ENCODE measurements at places on chromosomes 3 and 15.

DNA sequence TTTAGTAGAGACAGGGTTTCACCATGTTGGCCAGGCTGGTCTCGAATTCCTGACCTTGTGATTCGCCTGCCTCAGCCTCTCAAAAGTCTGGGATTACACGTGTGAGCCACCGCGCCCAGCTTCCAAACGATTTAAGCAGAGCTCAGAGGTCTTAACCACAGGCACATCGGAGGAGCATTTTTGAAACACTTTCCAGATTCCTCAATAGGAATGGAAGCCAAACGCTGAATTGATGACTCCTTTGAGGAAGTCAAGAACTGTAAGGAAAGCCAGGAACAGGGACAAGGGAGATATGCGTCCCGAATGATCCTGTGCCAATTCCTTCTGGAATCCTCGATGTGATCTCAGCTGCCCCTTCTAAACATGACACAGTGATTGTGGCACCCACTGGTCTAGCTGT, 40.0 kb downstream of the TRH start:
- DNase-seq = no peak

DNA sequence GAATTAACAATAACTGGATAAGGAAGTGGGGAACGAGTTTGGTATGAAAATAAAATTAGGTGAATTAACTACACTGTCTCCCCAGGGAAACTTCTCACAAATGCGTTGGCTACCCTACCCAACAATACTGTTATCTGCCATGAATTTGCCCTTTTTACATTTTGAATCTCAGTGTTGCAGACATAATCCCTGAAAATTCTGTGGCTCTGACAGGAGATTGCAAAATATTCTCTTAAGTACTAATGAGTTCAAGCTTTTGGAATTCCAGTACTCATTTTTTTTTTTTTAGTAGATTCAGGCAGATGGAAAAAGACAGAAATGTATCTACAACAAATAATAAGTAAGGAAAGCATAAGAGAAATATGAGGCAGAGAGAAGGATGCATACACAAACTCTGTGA, 332.6 kb downstream of the LSAMP start:
- no peak for DNase-seq

GRCh38 chr3:127304121-127304744, 16.4 kb upstream of the PRR20G start:
- DNase-seq = no peak

GRCh38 chr15:27545494-27546255, 553.4 kb downstream of the OCA2 start:
- no peak for DNase-seq

DNA sequence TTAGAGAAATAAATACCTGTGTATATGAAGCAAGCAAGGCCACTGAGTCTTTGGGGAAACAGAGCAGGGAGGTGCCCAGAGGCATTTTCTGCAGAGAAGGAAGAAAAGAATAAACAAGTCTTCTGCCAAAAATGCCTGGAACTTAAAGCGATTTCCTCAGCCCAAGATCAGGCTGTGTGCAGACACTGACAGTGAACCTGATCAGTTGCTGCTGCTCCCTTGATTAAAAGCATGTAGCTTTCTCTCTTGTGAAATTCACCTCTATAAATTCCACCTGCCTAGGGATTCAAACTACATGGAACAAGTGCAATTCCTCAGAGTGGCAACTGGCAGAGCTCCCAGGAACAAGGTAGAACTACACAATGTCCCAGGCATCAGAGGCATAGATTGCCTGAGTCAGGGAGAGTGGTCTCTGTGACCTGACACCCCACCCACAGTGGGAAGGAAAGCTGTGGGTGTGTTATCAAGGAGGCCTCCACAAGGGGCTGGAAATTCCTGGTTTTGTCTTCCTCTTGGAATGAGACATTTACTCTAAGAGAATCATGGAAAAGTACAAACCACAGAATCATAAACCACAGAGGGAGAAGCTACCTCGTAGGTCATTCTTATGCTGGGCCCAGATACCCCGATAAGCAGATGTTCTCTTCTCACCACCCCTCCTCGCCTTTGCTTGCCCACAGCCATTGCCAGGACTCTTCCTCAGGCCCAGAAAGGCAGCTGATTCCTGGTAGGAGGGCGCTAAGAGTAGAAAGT, 1.8 kb upstream of the ZBTB38 start:
- no peak for DNase-seq

DNA sequence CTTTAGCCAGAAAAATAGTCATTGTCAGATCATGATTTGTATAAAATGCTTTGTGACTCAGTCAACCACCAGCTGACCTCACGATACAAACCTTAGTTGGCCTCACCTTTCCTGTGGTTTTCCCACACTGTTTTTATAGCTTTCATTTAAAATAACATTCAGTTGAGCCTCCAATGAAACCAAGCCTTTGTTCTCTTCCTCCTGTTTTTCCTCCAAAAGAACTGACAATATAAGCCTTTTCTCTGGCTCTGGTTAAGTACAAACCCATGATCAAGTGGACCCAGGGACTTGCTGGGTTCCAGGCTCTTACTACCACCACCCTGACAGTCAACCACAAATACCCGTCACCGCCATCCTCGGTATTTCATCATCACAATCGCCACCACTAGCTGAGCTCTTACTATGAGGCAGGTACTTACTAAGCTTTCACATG, 81.7 kb downstream of the TAMM41 start:
- DNase-seq = no peak

GRCh38 chr15:73074241-73074640, 22.0 kb downstream of the NEO1 start:
- DNase-seq = no peak

- DNase-seq = no peak
Observed at GRCh38 chr3:150247441-150247840, 160.7 kb upstream of the TSC22D2 start.

- DNase-seq = no peak
Observed at GRCh38 chr3:114133947-114134346, 44.9 kb downstream of the DRD3 start.

DNA sequence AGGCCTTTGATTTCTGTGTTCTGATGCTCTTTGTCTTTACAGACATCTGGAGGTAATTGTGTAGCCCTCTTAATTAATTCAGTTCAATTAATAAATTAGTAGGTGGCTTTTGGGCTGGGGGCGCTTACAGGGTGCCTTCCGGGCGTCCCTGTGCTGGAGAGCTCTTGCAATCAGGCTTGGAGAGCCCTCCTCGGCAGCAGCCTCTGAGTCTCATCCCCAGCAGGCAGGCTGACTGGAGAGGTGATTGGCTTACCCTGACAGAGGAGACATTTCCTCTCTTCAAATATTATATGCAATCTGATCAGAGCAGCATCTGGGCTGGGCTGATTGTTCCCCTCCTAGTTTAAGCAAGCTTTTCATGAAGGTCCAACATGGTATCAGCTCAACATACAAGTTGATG, 250.7 kb downstream of the LPP start:
- DNase-seq = no peak

DNA sequence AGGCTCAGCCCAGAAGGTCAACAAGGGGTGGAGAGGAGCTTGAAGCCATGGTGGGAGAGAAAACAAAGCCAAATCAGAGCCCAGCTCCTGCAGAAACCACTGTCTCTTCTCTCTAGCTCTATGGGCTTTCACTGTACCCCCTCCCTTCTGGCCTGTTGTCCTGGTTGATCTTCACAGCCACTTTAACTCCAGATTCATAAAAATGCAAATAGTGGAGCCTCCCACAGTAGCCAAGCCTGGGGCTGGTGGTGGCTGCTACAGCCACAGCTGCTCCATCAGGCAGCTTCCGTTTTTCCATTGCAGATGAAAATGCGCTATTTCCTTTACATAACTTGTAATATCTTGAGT, 20.7 kb upstream of the CAV3 start:
- DNase-seq = no peak

- no peak for DNase-seq
Observed at GRCh38 chr15:48965972-48966371, 2.3 kb upstream of the SHC4 start.

DNA sequence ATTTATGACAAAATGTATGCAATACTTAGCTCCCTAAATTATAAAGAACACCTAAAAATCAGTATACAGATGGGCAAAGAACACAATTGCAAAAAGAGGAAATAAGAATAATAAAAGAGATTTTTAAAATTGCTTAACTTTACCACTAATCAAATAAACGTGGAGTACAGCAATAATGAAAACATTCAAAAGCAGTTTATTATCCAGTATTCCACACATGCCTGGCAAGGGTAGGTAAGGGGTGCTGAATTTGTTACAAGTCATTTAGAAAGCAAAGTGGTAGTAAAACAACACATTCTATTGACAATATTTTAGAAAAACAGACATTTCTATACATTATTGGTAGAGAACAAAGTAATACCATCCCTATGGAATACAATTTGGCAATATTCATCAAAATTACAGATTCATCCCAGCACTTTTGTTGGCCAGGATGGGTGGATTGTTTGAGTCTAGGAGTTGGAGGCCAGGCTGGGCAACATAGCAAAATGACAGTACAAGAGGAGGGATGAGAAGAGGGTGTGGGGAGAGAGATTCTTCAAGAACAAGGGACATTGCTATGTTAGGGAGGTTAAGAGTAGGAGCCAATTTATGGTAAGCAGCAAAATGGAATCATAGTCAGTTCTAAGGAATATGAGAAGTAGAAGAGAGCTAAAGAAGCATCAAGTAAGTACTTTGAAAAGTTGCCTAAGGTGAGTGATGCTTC, 3.7 kb upstream of the ACKR4 start:
- no peak for DNase-seq

GRCh38 chr3:21356402-21356801, 394.6 kb downstream of the ZNF385D start:
- no peak for DNase-seq

- no peak for DNase-seq
Observed at GRCh38 chr3:58119186-58119585, 91.6 kb downstream of the DNASE1L3 start.

- no peak for DNase-seq
Observed at GRCh38 chr3:138670407-138670806, 61.8 kb downstream of the FAIM start.

DNA sequence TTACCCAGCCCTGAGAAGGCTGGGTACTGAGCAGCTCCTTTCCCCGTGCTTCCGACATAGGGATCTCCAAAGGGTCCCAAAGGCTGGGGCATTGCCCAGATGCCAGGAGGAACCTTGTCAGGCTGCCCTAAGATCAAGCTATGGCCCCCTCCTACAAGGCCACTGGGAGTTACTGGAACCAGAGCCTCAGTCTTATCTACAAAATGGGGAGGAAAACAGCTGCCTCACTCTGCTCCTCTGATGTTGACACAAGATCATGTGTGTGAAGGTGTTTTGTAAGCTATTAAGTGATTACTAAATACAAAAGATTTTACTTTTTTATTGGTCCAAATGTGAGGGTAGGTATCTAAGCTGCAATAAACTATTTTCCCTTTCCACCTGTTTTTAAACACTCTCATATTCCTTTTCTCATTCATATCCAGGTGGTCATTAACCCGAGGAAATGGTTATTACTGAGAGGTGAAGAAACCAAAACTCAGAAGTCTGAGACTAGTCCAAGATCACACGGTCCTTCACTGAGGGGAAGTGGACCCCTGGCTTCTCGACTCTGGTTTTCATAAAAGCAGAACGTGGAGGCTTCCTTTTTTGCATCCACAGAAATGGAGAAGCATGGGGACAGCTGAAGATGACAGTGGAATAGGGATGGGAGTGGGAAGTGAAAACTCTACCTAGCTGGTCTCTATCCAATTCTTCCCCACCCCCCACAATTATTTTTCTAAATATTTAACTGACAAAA, 1.7 kb downstream of the ARPIN start:
- DNase-seq = no peak

- no peak for DNase-seq
Observed at GRCh38 chr3:186417791-186418190, 55.8 kb upstream of the DGKG start.

DNA sequence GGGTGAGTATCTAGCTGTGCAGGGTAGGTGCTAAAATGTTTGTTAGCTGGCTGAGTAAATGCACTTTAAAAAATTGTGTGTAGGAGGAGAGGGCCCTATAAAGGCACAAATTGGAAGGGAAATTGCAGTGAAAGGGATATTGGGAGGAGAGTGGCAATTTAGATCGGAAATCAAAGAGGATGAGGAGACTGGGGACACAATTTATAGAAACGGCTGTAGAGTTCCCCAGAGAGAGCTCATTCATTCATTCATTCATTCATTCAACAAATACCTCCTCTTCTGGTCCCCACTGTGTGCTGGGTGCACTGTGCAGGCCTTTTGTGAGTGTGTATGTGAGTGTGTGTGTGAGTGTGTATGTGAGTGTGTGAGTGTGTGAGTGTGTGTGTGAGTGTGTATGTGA, 2.4 kb downstream of the DNAJA4 start:
- no peak for DNase-seq

DNA sequence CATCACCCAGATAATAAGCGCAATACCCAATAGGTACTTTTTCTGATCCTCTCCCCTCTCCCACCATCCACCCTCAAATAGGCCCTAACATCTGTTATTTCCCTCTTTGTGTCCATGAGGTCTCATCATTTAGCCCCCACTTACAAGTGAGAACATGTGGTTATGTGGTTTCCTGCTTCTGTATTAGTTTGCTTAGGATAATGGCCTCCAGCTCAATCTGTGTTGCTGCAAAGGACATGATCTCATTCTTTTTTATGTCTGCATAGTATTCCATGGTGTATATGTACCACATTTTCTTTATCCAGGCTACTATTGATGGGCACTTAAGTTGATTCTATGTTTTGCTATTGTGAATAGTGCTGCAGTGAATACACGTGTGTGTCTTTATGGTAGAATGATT, 165.4 kb downstream of the MBNL1 start:
- no peak for DNase-seq

DNA sequence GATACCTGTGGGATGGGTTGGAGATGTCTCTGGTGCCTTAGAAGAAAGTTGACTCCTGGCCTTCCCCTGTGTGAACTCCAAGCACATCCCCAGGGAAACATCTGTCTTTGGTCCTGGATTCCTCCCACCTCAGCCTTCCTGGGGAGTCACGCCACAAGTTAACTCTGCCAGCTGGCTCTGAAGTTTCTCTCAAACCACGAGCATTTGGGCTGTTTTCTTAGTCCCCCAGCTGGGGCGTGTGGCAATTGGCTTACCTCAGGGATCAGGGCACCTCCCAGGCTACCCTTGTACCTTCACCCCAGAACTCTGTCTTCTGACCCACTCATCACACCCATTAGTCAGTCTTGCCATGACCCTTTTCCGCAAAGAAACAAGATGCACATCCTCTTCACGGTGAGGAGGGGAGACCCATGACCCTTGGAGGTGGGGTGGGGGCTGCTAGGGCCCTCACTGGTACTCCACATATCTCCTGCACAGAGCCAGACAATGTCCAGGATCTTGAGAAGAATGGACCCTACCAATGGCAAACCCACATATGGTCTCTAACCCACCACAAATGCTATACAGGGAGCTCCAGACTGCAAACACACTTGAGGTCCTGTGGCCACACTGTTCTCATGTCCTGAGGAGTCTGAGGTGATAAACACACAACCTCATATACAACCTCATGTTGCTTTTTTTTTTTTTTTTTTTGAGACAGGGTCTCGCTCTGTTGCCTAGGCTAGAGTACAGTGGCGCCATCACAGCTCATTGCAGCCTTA, 3.9 kb downstream of the NEIL1 start:
- peak; percentile 53 for DNase-seq

- no peak for DNase-seq
Observed at GRCh38 chr3:13621381-13622221, 72.7 kb downstream of the FBLN2 start.
